NCI-H2171 treated with DMSO at 0.1 percent for 48 hours (cell line): ENCODE measurements at places on chromosomes 7 and 10.

GRCh38 chr10:49632406-49633317 is 18.8 kb downstream of the CHAT start:
- DNase-seq = no peak

GRCh38 chr10:80356989-80357850 is 639 bp downstream of the DYDC2 start:
- peak; percentile 47 for DNase-seq

GRCh38 chr7:573933-574381 is 54.3 kb upstream of the PDGFA start:
- DNase-seq = no peak

DNA sequence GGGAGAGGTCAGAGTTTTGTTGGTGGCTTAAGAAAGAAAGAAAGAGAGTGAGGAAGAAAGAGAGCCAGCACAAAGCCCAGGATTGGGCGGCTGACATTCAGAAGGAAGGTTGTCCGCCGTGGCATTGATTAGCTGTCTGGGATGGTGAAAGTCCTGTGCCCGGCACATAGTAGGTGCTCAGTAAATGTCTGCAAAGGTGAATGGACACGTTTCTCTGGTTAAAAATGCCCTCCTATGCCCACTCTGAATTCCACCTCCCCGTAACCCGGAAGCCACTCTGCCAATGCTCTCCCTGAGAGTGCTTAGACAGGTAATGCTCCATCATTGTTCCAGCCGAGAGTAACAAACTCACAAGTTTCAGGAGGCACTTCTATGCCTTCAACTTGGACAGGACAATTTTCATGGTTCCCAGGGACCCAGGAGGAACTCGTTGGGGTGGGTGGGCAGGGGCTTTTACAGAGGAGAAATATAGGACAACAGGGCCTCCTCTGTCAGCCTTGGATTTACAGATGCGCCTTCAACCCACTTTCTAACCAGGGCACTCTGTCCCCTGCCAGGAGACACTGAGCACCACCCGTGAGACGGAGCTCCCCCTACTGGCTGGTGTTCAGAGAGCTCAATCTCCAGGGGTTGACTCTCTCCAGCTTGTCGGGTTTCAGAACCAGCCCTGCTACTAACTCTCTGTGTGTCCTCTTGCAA is 411.5 kb upstream of the ZMIZ1 start:
- peak; percentile 18 for DNase-seq

- no peak for DNase-seq
Measured at GRCh38 chr7:115676080-115676479, 354.5 kb downstream of the TFEC start.

- DNase-seq = no peak
Measured at GRCh38 chr10:105879401-105879800, 1238.3 kb downstream of the SORCS3 start.

DNA sequence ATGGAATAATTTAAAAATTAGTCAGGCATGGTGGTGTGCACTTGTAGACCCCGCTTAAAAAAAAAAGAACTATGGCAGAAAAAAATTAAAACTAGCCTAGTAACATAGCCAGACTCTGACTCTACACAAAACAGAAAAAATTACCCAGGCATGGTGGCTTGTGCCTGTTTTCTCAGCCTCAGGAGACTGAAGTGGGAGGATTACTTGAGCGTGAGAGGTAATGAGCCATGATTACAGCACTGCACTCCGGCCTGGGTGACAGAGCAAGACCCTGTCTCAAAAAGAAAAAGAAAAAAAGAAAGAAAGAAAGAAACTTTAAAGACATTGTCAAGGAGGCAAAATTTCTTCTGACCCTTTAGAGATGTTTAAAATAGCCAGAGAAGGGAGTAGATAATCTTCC is 109.0 kb upstream of the TMEM106B start:
- DNase-seq = no peak

GRCh38 chr10:51821045-51821444 is 121.7 kb upstream of the CSTF2T start:
- no peak for DNase-seq

- no peak for DNase-seq
Measured at GRCh38 chr7:26293569-26294308, 2.1 kb downstream of the SNX10 start.

GRCh38 chr10:103926722-103927319 is 8.8 kb upstream of the STN1 start:
- peak; percentile 16 for DNase-seq

DNA sequence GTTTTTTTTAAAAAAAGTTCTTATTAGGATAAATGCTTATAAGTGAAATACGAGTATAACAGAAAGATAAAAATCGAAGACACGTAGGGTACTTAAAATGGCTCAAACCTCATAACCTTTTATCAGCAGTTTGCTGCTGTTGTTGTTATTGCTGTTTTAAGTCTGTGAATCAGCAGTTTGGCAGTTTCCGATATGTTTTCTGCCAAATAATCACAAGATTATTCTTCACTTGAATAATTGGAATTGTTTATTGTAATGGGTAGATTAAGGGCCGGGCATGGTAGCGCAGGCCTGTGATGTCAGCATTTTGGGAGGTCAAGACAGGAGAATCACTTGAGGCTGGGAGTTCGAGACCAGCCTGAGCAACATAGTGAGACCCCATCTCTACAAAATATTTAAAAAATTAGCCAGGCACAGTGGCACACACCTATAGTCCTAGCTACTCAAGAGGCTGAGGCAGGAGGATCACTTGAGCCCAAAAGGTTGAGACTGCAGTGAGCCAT is 177.6 kb downstream of the VTI1A start:
- DNase-seq = no peak

DNA sequence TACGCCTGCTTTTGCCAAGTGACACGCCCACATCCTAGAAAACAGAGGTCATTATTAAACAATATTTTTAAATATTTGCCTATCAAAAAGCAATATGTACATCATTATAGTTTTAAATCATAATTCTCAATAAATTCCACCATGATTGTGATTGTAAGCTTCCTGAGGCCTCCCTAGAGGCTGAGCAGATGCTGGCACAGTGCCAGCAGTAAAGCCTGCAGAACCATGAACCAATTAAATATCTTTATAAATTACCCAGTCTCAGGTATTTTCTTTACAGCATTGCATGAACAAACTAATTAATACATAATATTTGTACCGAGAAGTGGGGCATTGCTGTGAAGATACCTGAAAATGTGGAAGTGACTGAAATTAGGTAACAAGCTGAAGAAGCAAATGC is 174.7 kb upstream of the TMEM196 start:
- DNase-seq = no peak

- DNase-seq = no peak
Measured at GRCh38 chr10:131821378-131822012, 79.3 kb upstream of the PPP2R2D start.

DNA sequence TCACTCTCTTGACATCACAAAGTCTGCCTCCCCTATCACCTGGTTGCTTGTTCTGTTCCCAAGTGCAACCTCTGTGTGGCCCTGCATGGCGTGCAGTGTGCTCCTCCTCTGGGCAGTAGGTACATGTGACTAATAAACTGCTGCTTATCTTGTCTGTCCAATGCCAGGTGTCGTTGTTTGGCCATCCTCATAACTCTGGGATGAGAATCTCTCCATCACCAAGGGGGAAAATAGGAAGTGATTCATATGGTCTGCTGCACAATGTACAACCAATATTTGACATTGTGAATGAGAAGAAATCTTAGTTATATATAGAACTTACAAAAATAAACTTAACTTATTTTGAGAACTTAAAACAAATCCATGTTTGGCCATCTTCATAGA is 135.2 kb downstream of the INHBA start:
- no peak for DNase-seq

- DNase-seq = no peak
Measured at GRCh38 chr10:104441329-104442000, 87.8 kb downstream of the CFAP58 start.

GRCh38 chr7:13262929-13263530 is 575.6 kb downstream of the ARL4A start:
- peak; percentile 58 for DNase-seq

GRCh38 chr7:8295638-8296361 is 33.8 kb upstream of the ICA1 start:
- DNase-seq = peak; percentile 89

- no peak for DNase-seq
Measured at GRCh38 chr7:29145553-29146056, 732 bp downstream of the CPVL start.

GRCh38 chr10:123570898-123571515 is 95.1 kb upstream of the GPR26 start:
- no peak for DNase-seq

DNA sequence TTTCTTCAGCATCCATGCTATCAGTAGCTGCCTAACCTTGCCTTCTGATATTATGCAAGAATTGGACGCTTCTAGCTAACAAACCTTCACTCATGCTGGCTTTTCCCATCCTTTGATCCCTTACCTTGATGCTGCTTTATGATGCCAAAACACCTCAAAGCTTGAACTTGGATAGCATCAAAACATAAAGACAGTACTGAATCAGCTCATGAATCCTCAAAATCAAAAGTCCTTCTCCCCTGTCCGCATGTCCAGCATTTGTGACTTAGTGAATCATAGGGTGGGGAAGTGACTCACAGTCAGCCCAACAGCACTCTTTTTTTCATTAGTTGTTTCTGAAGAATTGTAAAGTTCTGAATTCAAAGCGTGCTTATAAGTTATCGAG is 89.5 kb upstream of the PIK3CG start:
- no peak for DNase-seq

GRCh38 chr7:115679423-115679822 is 351.1 kb downstream of the TFEC start:
- DNase-seq = no peak

GRCh38 chr7:77940647-77941046 is 142.1 kb downstream of the PHTF2 start:
- peak; percentile 69 for DNase-seq

DNA sequence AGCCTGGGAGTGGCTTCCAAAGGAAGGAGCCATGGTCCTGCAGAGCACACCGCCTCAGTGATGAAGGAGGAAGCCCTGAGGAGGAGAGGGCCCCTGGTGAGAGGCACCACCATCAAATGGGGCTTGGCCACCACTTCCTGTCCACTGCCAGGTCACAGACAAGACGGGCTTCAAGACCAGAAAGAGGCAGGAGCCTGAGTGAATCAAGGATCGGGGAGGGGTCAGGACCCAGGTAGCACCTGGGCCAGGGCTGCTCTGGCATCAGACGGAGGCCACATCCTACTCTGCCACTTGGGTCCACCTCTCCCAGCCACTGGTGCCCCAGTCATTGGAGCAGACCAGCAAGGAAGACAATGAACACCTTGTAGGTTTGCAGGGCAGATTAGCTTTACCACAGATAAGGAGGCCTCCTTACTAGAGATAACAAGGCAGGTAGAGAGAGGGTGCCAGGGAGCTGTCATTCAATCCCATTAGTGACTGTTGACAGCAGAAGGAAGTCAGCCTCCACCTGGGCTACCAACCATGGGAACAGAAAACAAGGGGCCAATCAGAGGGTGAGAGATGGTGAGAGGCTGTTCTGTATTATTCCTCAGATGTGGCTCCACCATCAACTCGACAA is 143.4 kb downstream of the TNS3 start:
- DNase-seq = peak; percentile 11

DNA sequence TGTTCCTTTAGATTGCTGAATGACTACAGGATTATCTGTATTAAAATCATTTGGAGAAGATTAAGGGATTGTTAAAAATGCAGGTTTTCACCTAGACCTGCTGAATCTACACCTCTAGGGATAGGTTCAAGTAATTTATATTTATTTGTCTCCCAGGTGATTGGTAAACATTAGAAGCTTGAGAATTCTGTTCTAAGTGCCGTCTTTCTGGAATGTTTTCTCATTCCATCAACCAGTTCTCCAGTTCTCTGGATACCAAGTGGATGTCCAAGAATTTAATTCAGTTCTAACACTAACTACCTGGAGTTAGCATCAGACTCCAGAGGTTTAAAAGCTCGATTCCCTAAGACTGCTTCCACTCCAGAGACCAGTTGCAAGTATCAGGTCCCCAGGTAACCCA is 110.9 kb downstream of the PRTFDC1 start:
- DNase-seq = no peak
